Activated naive CD8-positive, alpha-beta T cell treated with anti-CD3 and anti-CD28 coated beads for 36 hours (primary cell): ENCODE measurements at places on chromosomes 13 and 19.

- DNase-seq, result no peak
Observed at GRCh38 chr19:39270036-39270871, 2.1 kb downstream of the IFNL2 start.

DNA sequence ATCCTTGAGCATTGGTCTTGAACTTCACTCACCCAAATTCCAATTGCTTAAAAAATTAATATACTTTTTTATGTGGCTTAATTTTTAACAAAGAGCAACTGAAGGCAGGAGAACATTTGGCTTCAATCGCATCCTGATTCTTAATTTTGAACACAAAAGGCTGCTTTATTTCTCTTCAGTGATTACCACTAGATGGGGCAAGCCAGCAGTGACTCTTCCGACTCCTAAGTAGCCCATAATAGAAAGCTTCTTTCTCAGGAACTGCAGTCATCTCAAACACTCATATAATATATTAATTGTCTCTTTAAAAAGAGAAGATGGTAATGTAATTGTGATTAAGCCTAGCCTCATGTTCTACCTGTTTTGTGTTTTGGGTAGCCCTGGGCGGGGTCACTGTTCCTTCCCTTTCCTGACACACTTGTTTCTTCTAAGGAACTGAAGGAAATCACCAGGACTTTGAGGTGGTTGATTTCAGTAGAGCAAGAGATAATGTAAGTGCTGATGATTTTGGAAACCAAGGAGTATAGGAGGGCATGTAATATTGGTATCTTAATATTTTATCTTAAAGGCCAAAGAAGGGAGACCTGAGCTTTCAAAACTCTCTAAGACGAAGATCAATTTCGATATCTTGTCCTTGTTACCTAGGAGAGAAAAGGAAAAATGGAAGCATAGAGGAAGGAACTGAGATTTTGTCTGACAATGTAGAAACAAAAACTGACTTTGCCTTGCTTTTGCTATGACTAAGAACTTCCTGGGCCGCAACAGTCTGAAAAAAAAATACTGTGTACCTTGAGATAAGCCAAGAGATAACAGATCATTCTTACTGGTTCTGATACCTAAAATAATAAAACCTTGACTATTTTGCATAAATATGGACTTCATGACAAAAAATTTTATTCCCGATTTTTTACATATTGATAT lies 73.1 kb downstream of the TNFSF13B start:
- no peak for DNase-seq

- no peak for DNase-seq
Observed at GRCh38 chr13:112730157-112730671, 40.4 kb downstream of the ATP11A start.

DNA sequence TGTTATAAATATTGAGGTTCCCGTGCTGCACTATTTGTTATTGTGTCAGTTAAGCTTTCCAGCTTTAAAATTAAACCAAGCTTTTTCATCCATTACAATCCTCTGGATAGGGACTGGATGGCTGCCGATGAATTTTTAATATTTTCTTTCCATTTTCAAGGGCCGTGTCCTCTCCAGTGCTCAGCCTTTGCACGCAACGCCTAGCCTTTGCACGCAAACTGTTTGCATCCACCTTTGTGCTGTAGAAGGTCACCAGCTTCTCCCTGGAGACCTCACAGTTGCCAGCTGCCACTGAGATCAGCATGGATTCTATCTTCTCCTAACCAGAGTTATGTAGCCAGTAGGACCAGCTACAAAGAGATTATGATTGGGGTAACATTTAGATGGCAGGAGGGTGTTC lies 240.5 kb downstream of the SLC7A1 start:
- no peak for DNase-seq

GRCh38 chr13:19781526-19781925 lies 1.2 kb downstream of the PSPC1 start:
- no peak for DNase-seq

GRCh38 chr19:45820413-45821102 lies 5.5 kb upstream of the RSPH6A start:
- DNase-seq, result no peak

- DNase-seq, result no peak
Observed at GRCh38 chr13:32542221-32542620, 3.6 kb upstream of the N4BP2L2 start.
